Activated CD4-positive, alpha-beta T cell treated with anti-CD3 and anti-CD28 coated beads for 24 hours (primary cell): ENCODE measurements at places on chromosomes 1 and 21.
A peak's percentile ranks its signal among the peaks of the same experiment; 100 is the strongest.

DNA sequence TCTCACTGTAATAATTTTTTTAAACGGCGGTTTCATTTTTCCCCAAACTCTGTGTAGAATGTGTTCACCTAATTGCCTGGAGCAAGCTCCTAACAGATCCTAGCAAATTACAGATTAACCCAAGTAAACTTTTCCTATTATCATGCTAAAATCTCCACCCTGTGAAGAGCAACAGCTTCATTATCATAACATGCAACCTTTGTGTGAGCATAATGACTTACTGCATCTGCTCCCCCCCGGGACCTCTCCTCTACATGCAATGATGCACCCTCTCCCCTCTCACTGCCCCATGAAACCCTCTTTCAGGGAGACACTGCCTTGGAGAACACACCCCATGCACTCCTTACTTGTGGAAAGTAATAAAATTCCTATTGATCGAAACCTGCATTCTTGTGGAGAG is 717.0 kb upstream of the TMPRSS15 start:
- DNase-seq = no peak

DNA sequence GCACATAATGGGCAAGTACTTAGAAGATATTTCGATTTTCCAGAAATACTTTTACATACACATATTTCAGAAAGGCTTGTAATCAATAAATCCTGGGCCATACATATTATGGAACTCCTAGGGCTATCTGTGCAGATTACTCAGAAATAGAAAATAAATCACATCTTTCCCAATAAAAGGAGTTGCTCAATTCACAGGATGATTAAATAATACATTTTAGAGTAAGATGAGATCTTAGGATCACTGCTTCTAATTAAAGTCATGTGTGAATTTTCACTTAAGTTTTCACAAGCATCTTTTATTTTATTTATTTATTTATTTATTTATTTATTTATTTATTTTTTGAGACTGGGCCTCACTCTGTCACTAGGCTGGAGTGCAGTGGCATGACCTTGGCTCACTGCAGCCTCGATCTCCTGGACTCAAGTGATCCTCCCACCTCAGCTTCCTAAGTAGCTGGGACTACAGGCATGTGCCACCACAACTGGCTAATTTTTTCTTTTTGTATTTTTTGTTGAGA is 144.2 kb downstream of the HIVEP3 start:
- no peak for DNase-seq

DNA sequence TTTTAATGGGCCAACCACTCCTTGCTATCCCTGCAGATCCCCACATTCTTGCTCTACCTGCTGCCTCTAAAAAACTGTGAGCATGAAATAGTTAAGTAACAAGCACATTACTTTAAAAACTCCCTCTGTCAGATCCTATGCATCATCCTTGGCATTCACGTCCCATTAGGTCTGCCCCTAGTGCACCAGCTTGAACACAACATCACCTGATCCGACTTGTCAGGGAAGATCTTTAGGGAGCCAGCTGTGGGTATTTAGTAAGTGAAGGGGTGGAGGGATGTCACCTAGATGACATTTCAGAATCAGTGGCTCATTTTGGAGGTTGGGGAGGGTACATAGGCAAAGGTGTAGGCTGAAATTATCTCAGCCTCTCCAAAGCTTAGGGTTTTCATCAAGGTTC is 33.5 kb downstream of the RXRG start:
- DNase-seq = no peak

DNA sequence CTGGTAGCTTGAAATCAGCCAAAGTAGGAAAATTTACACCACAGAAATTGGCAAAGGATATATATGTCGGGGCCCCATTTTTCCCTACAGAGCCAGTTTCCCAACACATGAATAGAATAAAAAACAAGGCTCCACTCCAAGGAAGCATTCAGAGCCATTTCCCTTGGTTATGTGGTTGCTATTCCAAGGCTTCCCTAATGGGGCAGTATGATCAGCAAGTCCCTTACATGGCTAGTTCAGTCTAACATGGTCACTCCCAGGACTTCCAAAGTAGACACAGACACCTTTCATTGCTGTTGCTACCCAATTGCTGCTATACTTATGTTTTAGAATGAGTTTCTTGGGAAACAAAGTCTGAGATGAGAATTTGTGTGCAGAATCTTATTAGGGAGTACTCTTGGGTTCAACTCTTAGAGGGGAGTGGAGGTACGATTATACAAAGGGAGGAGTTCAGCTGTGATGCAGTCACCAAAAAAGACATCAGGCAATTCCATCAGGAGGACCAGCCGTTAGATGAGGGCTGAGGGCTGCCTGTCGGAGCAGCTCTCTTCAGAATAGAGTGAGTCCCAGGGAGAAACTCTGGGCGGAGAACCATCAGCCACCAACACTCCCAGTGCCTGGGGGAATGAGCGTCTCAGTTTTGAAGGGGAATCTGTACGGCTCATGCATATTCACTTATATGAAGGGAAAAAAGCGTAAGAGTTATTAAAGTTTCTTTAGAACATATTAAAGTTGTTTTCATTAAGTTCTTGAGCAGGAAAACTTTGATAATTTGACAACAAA is 92.9 kb downstream of the C21orf91 start:
- DNase-seq = no peak

DNA sequence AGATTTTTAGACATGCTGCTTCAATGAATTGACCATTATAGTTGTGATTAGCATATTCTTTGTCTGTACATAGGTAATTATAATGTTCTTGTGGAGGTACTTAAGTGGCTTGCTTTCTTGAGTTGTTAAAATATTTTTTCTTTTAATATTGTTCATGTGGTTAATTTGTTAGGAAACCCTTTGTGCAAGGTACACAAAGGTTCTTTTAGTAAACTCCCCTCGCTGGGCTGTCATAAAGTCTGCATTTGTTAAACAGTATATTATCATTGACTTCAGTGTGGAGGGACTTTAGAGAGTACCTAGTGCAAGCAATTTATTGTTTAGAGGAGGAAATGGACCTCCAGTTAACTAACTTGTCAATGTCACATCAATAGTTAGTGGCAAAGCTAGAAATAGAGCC is 52.5 kb downstream of the DISP1 start:
- DNase-seq = no peak

DNA sequence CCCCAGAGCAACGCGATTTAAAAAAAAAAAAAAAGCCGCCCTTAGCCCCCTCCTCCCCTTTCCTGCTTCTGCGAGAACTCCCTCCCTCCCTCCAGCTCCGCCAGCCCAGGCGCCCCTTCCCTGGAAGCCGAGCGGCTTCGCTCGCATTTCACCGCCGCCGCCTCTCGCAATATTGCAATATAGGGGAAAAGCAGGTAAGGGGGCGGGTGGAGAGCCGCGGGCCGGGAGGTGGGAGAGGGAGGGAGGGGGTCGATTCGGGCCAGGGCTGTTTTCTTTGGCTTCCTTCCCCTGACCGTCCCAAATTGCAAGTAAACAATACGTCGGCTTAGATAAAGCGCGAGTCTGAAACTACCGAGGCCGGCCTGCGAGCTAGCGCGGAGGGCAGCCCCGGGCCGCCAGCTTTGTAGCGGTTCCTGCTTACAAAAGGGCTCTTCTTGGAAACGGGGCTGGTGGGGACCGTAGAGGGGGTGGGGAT is 408 bp downstream of the LMO4 start:
- no peak for DNase-seq

DNA sequence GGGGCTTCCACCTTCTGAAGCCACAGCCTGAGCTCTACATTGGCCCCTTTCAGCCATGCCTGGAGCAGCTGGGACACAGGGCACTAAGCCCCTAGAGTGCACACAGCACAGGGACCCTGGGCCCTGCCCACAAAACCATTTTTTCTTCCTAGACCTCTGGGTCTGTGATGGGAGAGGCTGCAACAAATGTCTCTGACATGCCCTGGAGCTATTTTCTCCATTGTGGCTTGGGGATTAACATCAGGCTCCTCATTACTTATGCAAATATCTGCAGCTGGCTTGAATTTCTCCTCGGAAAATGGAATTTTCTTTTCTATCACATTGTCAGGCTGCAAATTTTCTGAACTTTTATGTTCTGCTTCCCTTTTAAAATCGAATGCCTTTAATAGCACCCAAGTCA is 795.7 kb downstream of the LTN1 start:
- DNase-seq = no peak

DNA sequence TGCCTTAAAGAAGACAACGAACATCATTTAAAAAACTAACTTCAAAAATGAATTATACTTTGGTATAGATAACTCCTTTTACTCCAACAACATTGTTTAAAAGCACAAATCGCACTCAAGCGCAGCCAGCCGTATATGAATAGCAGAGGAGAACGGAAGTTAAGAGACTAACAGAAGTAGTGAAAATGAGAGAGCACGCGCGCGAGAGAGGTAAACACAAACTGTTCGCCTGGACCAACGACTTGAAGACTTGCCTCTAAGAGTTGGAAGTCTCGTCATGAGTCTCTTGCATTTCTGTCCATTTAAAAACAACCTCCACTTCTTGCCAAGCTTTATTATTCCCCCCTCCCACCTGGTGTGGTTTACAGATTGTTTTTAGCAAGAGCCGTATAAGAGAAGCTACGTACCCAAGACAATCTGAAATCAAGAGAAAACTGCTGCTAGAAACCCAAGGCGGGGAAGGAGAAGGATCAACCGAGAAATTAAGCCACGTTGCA is 479 bp downstream of the SELENOF start:
- peak; percentile 1 for DNase-seq

GRCh38 chr1:152645146-152645545 is 18.0 kb upstream of the LCE2D start:
- DNase-seq = no peak

DNA sequence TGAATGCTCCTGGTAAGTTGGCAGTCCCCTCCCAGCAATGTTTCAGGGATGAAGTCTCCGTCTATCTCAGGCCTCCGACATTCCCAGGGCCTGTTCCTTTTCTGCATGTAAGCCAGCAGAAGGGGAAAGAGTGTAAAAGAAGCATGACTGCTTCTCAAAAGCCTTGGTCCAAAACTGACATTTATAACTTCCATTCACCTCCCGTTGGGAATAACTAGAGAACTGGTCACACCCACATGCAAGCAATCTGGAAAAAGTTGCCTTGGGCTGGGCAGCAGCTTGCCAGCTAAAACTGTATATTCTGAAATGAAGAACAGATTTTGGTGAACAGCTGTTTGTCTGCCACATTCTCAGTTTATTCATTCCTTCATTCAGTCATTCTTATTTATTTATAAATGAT is 24.2 kb upstream of the NPL start:
- no peak for DNase-seq

GRCh38 chr21:35053356-35054096 is 4.4 kb upstream of the RUNX1 start:
- no peak for DNase-seq

DNA sequence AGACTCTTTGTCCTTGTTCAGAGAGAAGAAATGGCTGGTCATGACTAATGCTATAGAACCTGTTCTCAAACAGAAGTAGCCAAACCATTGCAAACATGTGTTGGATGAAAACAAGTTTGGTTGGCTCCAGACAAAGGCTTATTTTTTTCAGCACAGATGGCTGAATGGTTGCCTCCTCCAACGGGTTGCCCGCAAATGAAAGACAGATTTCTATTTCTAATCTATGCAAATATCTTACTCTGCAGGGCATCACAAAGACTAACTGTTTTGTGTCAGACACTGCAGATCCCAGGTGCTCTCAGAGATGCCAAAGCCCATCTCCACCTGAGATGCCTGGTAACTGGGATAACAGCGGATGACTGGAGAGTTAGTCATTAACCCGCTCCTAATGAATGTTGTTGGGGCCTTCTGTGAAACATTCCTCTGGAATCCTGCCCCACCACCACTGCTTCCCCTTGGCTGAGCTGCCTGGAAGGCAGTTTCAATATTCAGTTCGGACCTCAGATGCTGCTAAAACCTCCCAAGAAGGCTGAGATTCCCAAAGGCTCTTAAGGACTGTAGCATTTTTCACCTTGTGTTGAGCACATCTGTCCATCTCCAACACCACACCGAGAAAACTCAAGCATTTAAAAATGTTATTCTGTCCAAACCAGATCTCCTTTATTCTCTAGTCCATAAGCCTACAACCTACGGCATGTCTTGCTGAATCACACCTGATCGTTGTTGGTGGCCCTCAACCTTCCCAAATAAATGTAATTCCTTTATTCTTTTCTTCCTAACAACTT is 104.4 kb downstream of the PTPN14 start:
- DNase-seq = no peak

DNA sequence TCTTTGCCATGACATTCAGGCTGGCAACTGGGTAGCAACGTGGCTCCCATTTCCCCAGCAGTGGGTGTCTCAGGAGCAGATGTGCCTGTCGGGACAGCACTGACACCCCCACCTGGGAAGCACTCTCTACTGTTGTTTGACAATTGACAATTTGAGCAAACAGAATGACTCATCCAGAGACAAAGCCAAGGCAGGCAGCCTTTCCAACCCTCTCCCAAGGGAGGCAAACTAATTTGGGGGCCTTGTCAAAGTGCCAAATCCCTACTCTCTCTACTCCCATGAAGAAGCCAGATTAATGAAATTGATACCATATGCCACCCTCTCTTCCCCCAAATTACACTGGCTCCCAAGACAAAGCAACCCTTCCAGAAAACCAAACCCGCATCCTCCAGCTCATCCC is 65.6 kb downstream of the GRIK3 start:
- no peak for DNase-seq

- DNase-seq = no peak
Observed at GRCh38 chr1:173410794-173411236, 66.3 kb upstream of the PRDX6 start.

GRCh38 chr1:43550598-43551246 is 20.0 kb downstream of the PTPRF start:
- no peak for DNase-seq

- DNase-seq = no peak
Observed at GRCh38 chr1:81921851-81922462, 121.2 kb downstream of the ADGRL2 start.

GRCh38 chr1:81296601-81297000 is 504.1 kb upstream of the ADGRL2 start:
- no peak for DNase-seq

DNA sequence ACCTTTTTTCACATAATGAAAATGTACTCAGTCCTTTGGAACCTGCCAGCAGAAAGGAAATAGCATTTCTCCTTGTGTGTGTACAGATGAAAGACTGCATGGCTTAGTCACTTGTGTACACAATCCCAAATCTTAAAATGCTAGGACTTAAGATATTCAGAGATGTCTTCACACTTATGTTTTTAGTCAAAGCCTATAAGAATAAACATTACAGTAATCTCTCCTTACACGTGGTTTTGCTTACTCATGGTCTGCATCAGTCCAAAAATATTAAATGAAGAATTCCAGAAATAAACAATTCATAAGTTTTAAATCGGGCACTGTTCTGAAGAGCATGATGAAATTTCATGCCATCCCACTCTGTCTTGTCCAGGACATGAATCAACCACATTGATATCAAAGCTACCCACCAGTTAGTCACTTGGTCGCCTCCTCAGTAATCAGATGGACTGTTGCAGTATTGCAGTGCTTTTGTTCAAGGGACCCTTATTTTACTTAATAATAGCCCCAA is 75.7 kb upstream of the RRP15 start:
- no peak for DNase-seq

- no peak for DNase-seq
Observed at GRCh38 chr1:205541161-205541886, 36.9 kb downstream of the CDK18 start.

DNA sequence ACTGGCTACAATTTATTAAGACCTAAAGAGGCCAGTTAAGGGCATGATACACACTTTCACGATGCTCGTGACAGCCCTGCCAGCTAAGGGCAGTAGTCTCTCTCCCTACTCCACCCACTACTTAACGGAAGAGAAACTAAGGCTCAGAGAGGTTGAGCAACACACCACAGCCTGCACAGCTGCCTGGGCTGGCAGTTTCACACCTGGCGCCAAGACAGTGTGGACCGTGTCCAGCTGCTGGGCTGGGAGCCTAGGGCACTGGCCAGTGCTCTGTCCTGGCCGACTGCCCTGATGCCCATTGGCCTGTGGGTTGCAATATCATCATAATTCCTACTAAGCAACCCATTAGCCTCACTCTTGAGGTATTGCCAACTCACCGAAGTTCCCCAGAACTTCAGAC is 27.6 kb downstream of the TENT5C start:
- DNase-seq = no peak
